ENCODE measurements at places on chromosomes 3 and 15.

DNA sequence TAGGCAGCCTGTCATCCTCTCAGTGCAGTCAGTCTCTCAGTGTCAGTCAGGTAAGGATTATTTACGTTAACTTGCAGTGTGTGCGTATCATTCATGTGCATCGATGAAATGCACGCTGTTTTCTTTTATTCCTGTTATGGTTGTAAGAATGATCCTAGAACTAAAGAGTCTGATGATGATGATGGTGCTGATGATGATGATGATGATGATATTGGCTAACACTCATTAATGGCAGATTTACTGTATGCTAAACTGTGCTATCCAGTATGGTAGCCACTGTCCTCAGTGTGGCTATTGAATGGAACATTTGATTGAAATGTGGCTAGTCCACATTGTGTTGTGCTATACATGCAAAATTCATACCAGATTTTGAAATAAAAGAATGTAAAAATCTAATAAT lies 39.4 kb downstream of the FANCI start:
- no peak for DNase-seq

GRCh38 chr3:122947738-122948137 lies 79.8 kb downstream of the SEMA5B start:
- no peak for DNase-seq

GRCh38 chr15:70165716-70166284 lies 68.1 kb upstream of the TLE3 start:
- DNase-seq: no peak

GRCh38 chr3:46280105-46280797 lies 38.0 kb downstream of the CCR3 start:
- no peak for DNase-seq

- DNase-seq: no peak
Observed at GRCh38 chr3:186257866-186258265, 104.2 kb downstream of the DGKG start.

- no peak for DNase-seq
Observed at GRCh38 chr3:147397155-147397874, 9.0 kb downstream of the ZIC4 start.

DNA sequence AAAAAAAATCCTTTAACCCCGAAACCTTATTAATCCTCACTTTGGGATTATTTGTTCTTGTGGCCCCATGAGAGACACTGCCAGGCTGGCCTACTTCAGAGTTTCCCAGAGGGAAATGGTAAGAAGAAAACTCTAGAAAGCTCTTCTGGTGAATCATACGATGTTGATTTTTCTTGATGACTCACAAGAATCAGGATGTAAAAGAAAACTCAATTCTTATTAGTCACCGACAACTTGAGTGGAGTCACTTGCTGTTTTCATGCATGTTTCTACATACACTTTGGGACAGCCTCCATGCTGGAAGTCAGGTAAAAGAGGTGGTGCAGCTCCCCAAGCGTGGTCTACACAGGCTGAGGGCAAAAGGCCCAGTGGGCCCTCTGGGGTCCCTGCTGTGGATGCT lies 42.8 kb downstream of the MYO5C start:
- no peak for DNase-seq

GRCh38 chr3:98986073-98986472 lies 84.6 kb upstream of the DCBLD2 start:
- DNase-seq: no peak

GRCh38 chr3:59777667-59778077 lies 727.8 kb upstream of the CFAP20DC start:
- no peak for DNase-seq

GRCh38 chr3:165529451-165529850 lies 307.8 kb downstream of the BCHE start:
- no peak for DNase-seq

- DNase-seq: no peak
Observed at GRCh38 chr15:52670087-52670486, 9.1 kb downstream of the ATOSA start.

- no peak for DNase-seq
Observed at GRCh38 chr3:32143849-32144757, 37.7 kb downstream of the GPD1L start.

DNA sequence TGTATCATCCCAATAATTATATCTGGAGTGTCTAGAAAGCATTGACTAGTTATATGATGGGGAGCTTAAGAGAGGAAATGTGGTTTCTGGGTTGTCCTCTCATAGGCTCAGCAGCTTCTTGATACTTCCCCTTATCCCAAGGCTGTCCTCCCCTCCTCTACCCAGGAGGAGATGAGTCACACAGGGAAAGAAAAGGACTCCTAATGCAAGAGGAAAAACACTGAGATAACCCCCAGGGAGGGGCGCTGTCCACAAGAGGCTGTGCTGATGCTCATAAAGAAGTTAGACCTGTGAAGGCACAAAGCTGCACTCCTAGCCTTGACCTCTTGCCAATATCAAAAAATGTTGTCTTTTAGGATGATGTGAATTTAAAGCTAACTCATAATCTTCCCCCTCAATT lies 28.8 kb upstream of the GYG1 start:
- no peak for DNase-seq

- DNase-seq: no peak
Observed at GRCh38 chr3:154552338-154552737, 122.3 kb upstream of the GPR149 start.

DNA sequence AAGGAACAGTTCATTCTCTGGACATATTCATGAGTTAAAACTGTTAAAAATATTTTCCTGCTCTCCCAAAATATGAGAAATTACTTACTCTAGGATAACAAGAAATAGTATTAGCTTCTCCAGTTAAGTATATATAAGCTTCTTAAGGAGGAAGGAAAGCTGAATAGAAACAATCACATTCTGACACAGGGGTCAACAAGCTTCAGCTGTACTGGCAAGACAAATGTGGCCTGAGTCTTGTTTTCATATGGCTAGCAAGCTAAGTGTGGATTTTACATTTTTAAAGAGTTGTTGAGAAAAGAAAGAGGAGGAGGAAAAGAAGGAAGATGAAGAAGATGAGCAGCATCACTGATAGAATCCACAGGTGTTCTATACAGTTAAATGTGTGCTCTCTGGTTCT lies 313.8 kb downstream of the ZPLD1 start:
- DNase-seq: no peak

Data from SIG-M5 (cell line).